Suppressor macrophage (primary cell): ENCODE measurements at places on chromosomes 5 and 9.

DNA sequence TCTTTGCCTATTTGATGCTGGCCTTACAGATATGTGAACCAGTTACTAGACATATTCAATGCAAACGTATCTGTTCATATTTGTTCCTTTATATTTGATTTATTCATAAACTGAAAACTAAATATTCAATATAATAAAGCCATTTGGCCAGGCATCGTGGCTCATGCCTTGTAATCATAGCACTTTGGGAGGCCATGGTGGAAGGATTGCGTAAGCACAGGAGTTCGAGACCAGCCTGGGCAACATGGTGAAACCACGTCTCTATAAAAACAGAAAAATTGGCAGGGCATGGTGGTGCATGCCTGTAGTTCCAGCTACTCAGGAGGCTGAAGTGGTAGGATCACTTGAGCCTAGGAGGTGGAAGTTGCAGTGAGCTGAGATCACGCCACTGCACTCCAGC, 49.2 kb upstream of the CTNNAL1 start:
- no peak for DNase-seq

- peak; percentile 41 for DNase-seq
These were observed 4.2 kb upstream of the UNC5A start for GRCh38 chr5:176806137-176806536.

GRCh38 chr9:87387351-87388011, 110.2 kb upstream of the DAPK1 start:
- DNase-seq, result no peak

DNA sequence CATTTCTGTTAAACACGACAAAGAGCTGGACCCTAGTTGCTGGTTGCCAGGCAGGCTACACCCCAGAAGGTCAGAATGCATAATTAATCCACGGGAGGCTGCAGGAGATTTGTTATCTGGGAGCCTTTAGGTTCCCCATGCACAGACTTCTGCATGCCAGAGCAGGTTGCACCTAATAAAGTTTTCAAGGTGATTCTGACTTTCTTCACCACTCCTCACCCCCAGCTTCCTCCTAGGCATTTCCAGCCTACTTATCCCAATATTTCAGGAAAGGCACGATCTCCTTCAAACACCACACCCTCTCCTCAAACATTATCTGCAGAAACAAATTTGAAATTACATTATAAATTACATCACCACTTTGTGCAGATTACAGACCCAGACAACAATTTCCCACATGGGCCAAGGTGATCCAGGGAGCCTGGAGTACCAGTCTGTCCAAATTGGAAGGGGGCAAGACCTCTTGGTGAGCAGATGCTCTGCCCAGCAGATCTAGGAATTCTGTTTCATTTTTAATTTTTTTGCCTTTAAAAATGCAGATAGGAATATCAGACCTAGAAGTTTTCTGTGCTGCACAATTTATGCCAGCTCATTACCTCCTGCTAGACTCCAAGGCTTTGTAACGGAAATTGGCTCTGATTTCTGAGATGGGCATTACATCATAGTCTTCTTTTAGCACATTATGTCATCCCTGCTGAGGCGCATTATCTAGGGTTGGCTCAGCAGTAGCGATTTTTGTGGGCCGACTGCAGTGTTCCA, 363.4 kb upstream of the SLC30A5 start:
- no peak for DNase-seq

DNA sequence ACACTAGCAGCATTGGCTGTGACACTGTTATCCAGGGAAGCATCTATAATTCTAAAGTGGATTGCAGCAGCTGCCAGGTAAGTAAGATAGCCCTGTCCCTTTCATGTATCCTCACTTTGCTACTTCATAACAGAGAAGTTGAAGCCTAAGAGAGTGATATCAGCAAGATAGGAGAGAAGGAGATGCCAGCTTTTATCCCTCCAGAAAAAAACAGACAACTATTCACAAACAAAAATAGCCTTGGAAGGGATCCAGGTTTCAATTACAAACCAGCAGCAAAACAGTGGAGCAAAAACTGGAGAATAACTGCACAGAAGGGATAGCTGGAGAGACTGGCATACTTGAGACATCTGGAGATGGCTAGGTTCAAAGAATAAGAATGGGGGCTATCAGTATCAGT, 19.6 kb upstream of the VCAN start:
- DNase-seq, result no peak

- peak; percentile 94 for DNase-seq
These were observed 2.4 kb downstream of the LTC4S start for GRCh38 chr5:179795863-179796833.

DNA sequence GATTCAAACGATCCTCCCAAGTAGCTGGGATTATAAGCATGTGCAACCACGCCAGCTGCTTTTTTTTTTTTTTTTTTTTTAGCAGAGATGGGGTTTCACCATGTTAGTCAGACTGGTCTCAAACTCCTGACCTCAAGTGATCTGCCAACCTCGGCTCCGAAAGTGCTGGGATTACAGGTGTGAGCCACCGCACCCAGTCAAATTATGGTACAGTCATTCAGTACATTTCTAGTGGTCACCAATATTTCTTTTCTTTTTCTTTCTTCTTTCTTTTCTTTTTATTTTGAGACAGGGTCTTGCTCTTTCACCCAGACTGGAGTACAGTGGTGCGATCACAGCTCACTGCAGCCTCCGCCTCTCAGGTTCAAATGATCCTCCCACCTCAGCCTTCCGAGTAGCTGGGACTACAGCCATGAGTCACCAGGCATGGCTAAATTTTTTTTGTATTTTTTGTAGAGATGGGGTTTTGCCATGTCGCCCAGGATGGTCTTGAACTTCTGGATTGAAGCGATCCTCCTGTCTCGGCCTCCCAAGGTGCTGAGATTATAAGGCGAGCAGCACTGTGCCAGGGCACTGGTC, 25.4 kb upstream of the DCP2 start:
- no peak for DNase-seq

- DNase-seq, result peak; percentile 8
These were observed 168.3 kb upstream of the PUM3 start for GRCh38 chr9:3012245-3012644.

DNA sequence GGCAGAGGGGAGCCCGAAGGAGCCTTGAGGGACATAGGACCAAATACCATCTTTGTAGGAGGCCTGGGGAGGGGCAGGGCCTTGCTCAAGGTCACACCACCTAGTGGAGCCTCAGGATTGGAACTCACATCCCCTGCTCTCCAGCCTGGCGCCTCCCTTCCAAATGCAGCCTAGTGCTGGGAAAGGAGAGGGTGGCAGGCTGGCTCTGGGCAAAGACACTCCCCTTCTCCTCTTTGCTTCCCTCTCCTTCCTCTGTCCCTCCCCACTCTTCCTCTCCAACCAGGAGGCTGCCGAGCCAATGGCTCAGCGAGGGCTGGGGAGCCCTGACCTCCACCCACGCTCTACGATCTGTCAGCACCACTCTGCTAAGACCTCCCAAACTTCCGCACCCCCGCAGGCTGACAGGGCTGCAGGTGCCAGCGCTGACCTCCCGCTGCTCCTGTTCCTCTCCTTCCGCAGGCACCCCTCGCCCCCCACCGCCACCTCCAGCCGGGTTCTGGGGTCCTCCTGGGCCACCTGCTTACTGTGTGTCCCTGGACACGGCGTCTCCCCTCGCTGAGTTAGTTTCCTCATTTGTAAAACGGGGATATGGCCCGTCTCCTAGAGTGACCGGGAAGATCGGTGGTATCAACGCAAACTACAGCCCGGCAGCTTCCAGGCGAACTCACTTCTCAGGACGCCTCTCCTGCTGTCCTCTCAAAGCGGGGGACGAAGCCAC, 52.9 kb downstream of the C9orf50 start:
- DNase-seq, result peak; percentile 64

DNA sequence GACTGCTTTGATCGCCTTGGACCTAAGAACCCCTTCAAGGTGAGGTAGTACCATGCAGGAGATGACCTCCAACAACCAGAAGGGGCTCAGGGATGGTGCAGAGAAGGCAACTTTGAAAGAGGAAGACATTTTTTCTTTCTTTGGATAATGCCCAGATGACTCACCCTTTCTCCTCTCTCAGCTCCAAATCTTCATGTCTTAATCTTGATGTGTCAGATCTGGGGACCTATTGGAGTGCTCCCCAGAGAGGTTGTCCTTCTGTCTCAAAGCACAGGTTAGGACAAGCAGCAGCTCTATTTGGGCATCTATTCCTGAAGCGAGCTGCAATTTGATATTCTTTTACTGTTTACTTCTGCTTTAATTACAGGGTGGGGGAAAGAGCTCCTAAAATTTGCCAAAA, 229.9 kb upstream of the MAP3K1 start:
- peak; percentile 35 for DNase-seq

DNA sequence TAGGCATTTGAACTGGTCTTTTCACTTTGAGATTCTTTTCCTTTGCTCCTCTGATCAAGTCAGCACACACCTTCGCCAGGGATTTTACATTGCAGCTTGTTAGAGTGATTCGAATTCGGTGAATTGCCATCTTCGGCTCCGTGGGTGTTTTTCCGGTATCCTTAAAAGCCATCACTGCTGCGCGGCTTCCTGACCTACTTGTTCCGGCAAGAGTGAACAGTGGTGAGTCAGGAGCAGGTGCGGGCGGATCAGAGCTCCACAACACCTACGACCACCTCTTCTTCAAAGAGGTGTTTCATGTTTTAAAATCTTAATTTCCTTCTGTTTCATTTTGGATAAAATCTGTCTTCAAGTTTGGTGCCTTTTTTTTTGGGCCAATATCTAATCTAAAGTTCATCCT, 134.6 kb downstream of the TMC1 start:
- no peak for DNase-seq

DNA sequence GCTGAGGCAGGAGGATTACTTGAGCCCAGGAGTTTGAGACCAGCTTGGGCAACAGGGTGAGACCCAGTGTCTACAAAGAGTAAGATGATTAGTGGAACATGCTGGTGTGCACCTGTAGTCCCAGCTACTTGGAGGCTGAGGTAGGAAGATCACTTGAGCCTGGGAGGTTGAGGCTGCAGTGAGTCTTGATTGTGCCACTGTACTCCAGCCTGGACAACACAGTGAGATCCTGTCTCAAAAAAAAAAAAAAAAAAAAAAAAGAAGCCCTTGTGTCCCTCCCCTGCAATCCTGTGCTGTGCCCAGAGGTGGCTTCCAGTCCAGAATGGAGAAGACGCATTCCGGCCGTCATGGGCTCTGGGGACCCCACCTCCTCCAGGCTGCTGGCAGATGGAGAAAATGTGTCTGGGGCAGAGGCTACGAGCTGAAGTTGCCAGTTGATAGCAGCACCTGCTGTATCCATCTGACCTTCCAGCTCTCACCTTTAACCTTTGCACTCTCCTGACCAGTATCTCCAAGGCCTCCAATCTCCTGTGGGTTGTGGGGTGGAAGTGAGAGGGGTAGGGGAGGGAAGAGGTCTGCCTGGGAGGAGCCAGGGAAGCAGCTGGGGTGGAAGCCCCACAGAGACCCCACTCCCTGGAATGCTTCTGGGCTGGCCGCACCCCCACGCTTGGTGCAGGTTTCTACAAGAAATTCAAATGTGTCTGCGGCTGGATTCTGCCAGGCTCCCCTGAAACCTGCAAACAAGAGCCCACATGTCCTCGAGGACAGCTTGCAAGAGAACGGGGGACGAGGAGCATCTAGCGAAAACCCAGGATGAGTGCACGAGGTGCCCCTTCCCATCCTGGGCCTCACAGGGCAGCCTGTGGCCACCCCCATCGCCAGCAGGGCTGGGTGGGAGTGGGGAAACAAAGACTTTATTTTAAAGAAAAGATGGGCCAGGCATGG, 148.3 kb upstream of the IER5L start:
- DNase-seq, result no peak

- peak; percentile 49 for DNase-seq
These were observed 574.7 kb upstream of the MEF2C start for GRCh38 chr5:89457411-89458331.

DNA sequence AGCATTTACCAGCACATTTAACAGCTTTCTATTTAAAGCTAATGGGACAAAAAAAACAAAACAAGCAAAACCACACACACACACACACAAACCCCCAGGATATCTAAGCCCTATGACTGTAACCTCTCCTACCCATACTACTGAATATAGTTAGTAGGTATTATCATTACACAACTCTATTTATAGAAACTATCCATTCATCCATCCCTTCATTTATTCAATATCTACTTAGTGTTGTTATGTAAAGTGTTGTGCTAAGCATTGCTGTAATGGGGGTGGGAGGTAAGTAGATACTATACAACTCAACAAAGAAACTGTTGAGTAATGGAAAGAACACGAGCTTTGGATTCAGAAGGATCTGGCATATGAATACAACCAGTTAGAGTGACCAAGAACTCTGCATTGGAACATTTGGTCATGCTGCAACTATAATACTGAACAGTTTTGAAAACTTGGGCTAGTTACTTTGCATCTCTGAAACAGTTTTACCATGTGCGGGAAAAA, 82.3 kb upstream of the ZNF608 start:
- no peak for DNase-seq

DNA sequence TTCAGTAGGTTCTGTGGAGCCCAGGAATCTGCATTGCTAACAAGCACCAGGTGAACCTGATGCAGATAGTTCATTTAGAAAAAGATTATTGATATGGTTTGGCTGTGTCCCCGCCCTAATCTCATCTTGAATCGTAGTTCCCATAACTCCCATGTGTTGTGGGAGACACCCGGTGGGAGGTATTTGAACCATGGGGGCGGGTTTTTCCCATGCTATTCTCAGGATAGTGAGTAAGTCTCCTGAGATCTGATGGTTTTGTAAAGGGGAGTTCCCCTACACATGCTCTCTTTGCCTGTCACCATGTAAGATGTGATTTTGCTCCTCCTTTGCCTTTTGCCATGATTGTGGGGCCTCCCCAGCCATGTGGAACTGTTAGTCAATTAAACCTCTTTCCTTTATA, 212.0 kb downstream of the RAB3C start:
- DNase-seq, result peak; percentile 26

DNA sequence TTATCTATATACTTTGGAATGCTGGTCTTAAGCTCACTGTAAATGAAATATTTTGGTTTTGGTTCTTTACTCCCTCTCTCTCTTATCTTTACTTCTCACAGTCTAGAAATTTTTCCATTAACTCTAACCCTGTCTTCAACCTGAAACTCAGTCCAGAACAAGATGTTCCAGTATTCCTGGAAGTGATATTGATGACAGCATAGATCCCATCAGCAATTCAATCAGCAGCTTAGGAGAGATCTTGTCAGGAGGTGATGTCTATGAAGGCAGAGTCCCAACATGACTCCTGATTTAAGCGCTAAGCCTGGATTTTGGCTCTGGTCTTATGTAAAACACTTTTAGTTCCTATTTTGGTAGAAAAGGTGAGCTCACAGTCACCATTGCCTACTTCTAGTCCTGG, 52.6 kb downstream of the RFK start:
- no peak for DNase-seq

- peak; percentile 44 for DNase-seq
These were observed 2.0 kb upstream of the PHPT1 start for GRCh38 chr9:136847088-136847825.
